Activated CD8-positive, alpha-beta memory T cell treated with anti-CD3 and anti-CD28 coated beads, Interleukin-2, amount 10 ng/mL, durations not matched to agents 7 days and 5 days (primary cell): ENCODE measurements at places on chromosomes 12 and 14. TPM values are rescaled to one million over a fixed set of nuclear protein-coding genes. Genes with fewer than 3 reads are reported as not detected.

Gene KRT77
- total RNA-seq, result not detected

Gene ASCL1
- not detected for total RNA-seq

- DNase-seq, result no peak
Observed at GRCh38 chr12:50960130-50960529, 7.8 kb downstream of the HIGD1C start.

Gene RDH12
- total RNA-seq, result not detected

- no peak for DNase-seq
Observed at GRCh38 chr14:91351512-91351862, 66.1 kb downstream of the CCDC88C start.

DNA sequence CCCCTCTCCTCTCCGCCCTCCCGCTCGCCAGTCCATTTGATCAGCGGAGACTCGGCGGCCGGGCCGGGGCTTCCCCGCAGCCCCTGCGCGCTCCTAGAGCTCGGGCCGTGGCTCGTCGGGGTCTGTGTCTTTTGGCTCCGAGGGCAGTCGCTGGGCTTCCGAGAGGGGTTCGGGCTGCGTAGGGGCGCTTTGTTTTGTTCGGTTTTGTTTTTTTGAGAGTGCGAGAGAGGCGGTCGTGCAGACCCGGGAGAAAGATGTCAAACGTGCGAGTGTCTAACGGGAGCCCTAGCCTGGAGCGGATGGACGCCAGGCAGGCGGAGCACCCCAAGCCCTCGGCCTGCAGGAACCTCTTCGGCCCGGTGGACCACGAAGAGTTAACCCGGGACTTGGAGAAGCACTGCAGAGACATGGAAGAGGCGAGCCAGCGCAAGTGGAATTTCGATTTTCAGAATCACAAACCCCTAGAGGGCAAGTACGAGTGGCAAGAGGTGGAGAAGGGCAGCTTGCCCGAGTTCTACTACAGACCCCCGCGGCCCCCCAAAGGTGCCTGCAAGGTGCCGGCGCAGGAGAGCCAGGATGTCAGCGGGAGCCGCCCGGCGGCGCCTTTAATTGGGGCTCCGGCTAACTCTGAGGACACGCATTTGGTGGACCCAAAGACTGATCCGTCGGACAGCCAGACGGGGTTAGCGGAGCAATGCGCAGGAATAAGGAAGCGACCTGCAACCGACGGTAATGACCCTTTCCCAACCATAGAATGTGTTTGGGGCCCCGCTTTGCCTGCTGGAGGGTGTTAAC, 615 bp downstream of the CDKN1B start:
- DNase-seq, result peak; percentile 56

- DNase-seq, result no peak
Observed at GRCh38 chr14:25406818-25407217, 356.9 kb upstream of the STXBP6 start.

Gene CLEC9A
- not detected for total RNA-seq

- no peak for DNase-seq
Observed at GRCh38 chr12:110176745-110177144, 52.6 kb downstream of the IFT81 start.

Gene PLEKHD1
- total RNA-seq, result 0.05 TPM

Gene BEGAIN
- 1.4 TPM for total RNA-seq

Gene KLHL33
- 0.59 TPM for total RNA-seq

DNA sequence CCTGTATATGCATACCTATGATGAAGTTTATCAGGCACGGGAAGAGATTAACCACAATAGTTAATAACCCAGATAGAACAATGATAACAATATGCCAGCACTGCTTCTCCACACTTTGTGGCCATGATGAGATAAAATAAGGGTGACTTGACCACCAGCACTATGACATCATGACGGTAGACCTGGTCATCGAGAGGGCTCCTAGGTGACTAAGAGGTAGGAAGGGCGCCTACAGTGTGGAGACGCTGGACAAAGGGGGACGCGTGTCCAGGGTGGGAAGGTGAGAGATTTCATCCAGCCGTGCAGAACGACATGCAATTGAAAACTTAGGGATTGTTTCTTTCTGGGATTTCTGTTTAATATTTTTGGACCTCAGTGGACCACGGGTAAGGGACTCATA, 221.8 kb upstream of the RTL1 start:
- peak; percentile 22 for DNase-seq

Gene RHNO1
- 43.4 TPM for total RNA-seq

Gene GPR65
- total RNA-seq, result 21.1 TPM

Gene OSGEP
- 42.8 TPM for total RNA-seq

DNA sequence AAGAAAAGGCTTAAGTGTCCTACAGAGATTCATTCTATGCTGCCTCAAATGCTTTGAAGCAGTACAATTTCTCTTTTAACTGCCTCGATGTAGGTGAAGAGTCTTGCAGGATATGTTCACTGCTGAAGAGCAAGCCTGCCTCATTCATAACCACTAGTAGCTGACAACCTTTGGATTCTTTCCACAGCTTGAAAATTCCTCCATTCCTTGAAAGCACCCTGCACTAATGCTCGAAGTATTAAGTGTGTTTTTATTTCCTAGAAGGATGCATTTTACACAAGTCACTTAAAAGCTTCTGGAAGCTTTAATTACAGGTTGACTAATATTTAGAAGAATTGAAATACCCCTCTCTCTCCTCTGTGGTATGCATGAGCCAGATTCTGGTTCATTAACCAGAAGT, 429.4 kb downstream of the DIO2 start:
- no peak for DNase-seq

- no peak for DNase-seq
Observed at GRCh38 chr12:92673756-92674155, 29.0 kb upstream of the PLEKHG7 start.

DNA sequence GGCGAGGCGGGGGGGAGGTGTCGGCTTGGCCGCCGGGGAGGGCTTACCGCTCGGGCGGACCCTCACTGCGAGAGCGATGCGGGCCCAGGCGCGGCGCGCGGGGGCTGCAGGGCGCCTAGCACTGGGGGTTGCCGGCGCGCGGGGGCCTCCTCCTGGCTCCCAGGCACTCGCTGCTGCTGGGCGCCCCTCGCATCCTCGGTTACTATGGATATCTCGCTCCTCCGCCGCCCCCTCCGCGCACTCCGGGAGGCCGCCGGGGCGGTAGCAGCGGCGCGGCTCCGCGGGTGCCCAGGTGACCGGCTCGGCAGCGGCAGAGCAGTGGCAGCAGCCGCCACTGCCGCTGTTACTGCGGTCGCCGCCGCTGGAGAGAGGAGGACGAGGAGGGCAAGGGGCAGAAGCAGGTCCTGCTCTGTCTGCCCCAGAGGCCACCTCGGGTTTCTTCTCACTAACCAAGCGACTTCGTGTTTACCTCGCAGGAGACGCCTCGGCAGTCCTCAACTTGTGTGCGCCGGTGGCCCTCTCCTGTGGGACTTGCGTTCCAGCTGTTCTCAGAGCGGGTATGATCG, 250.1 kb downstream of the APAF1 start:
- no peak for DNase-seq

- DNase-seq, result no peak
Observed at GRCh38 chr12:7434670-7435069, 9.3 kb downstream of the CD163L1 start.

GRCh38 chr12:19440019-19440858, 947 bp downstream of the AEBP2 start:
- DNase-seq, result peak; percentile 77
